Naive thymus-derived CD4-positive, alpha-beta T cell (primary cell): ENCODE measurements at places on chromosomes 1 and 21.

- DNase-seq: no peak
Measured at GRCh38 chr1:115065021-115065420, 24.3 kb downstream of the TSPAN2 start.

DNA sequence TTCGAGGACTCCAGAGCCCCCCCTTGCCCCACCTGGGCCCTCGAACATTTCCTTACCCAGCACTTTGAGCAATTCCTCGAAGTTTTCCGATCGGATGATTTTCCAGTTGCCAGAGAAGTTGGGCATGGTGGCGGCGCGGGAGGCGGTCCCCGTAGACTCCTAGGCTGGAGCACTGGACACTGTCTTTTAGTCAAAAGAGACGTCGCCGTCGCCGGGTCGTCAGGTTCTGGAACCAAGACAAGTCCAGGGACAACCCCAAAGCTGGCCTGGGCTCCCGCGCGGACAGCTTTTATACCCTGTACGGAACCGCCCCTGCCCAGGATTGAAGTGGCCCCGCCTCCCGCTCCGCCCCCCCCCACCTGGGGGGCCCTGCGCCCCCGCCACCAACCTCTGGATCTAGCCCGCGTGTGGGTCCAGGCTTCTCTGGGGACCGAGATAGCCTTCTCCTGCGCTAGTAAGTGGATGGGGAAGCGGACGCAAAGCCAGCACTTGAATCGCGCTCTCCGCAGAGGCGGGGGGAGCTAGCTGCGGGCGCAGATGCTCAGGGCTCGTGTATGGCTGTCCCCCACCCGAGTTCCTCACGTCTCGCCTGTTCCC is at the start of gene CRABP2:
Gene CRABP2 (minus strand): TSS at position 263 of the 597 bp plus-strand sequence. CDS start 137 bp downstream, at position 126.
- peak; percentile 14 for DNase-seq

DNA sequence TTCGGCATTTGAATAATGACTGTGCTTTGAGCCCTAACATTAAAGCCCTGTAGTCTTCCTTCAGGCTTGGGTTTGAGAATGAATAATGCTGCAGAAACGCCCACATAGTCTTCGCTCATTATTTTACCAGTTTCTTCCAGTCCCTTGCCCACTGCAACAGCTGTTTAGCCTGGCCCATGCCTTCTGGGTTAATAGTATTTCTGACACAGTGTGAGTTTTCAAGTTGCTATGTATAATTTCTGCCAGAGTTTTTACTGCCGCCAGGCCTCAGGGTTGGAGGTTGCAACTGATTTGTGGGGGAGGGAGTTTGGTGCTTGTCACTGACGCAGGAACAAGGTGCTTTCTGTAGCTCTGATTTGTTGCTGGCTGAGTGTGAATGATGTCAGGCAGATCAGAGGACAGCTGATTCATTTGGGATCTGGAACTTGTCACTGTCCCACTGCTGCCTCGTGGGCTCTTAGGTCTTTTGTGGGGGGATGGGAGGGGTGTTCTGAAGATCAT is 109.8 kb downstream of the MAST2 start:
- DNase-seq: no peak

DNA sequence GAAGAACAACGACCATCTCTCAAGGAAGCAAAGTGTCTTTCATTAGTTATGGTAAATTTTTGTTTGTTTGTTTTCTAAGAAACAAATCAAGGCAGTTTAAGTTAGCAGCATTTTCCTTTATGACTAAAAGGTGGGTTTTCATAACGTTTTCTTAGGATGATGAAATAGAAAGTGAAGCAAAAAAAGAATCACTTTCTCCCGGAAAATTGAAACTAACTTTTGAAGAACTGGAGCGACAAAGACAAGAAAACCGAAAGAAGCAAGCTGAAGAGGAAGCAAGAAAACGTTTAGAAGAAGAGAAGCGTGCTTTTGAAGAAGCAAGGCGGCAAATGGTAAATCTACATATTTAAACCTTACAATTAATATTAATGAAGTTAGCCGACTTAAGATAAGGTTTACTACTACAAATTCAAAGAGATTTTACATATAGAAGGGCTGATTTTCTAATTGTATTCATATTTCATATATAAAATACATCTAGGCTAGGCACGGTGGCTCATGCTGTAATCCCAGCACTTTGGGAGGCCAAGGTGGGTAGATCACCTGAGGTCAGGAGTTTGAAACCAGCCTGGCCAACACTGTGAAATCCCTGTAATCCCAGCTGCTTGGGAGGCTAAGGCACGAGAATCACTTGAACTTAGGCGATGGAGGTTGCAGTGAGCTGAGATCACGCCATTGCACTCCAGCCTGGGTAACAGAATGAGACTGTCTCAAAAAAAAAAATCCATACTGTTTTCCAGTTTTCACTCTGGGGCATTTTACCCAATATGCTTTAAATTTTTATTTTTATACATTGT is 38.3 kb downstream of the NEXN start:
- DNase-seq: no peak

DNA sequence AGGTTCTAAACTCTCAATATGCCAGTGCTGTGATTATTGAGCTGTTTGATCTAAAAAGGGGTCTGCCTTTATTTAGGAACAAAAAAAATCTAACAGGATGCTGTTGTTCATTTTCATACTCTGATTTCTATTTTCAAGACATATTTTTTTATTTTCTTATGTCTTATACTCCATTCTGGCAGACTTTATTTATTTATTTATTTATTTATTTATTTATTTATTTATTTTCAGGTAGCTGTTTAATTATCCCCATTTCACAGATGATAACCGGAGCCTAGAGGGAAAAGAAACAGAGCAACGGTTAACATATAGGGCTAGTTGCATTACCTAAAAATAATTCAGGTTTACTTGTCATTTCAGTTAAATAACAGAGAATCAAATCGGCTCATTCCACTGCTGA is 174.4 kb downstream of the CENPF start:
- DNase-seq: no peak

DNA sequence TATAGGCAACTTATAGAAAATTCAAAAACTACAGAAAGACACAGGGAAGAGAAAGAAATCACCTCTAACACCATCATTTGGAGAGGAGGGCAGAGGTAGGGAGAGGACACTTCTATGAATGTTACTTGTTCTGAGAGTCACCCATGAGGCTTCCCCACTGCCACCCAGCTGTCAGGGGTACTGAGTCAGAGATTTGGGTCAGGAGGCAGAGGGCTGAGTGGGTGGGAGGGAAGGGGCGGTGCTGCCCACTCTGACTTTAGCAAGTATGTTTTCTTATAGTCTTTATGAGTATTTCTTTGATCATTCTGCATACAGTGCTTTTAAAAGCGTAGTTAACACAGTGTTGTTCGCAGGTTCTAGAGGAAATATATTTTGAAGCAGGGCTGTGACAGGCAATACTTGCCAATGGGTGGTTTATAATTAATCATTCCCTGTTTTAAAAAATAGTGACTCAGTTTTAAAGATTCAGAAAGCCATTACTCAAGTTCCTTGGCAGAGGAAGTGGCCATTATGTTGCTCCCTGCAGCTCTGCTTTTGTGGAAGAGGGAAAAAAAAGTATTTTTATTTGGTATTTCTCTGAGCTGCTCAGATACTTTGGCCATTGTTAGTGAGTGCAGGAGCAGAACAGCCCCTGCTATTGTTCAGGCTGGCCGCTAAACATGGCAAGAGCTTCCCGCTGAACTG is 18.3 kb downstream of the IL6R start:
- no peak for DNase-seq

DNA sequence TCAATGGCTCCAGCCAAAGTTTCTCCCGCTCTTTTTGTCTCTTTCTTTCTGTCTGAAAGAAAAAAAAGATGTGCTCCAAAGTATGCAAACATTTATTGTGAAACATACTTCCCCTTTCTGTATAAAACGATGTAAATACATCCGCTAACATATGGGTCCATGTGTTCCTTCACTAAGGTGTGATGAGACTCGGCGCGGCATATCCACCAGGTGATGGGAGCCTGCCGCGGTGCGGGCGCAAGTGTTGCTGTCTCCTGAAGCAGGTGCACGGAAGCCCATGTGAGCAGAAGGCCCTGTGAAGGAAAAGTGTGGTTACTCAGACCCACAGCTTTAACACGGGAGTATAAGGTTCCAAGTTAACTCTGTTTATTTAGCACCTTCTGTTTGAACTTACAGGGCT is 466.6 kb upstream of the C1orf87 start:
- no peak for DNase-seq

- DNase-seq: no peak
Measured at GRCh38 chr1:58922302-58923089, 138.6 kb upstream of the JUN start.

GRCh38 chr21:29033301-29033700 is 8.8 kb downstream of the USP16 start:
- DNase-seq: no peak

DNA sequence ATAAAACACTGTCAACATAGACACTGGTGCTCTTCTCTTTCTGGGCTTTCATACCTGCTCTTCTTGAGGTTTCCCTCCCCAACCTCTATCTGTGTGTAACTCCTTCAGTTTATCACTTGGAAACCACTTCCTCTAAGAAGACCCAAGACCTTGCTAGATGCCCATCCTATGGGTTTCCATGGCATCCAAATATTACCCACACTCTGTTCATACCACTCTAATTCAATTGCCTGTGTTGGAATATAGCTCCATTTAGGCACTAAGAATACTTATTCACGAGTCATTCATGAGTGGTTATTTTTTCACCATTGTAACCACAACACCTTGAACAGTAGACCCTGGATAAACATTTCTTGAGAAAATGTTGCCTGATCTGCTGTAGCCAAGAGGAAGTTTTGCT is 231.1 kb upstream of the SGIP1 start:
- no peak for DNase-seq
